ENCODE measurements at places on chromosomes 1 and 21.
A peak's percentile ranks its signal among the peaks of the same experiment; 100 is the strongest.

DNA sequence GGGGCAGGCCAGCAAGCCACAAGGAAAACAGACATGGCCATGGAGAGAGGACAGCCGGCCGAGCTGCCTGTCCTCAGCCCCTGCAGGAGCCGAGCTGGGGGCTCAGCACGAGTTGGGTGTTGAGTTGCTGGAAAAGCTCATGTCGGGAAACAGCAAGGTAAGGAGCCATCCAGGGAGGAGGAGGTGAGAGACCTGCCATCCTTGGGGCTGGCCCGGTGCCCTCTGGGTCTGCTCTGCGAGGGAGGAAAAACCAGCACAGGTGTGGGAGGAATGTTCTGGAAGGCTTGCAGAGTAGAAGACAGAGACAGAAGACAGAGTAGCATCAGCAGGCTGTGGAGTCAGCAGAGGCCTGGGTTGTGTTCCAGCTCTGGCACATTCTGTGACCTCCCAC, 548.8 kb downstream of the PTPRU start:
- no peak for DNase-seq

- no peak for DNase-seq
Measured at GRCh38 chr1:55720261-55720660, 505.1 kb upstream of the USP24 start.

DNA sequence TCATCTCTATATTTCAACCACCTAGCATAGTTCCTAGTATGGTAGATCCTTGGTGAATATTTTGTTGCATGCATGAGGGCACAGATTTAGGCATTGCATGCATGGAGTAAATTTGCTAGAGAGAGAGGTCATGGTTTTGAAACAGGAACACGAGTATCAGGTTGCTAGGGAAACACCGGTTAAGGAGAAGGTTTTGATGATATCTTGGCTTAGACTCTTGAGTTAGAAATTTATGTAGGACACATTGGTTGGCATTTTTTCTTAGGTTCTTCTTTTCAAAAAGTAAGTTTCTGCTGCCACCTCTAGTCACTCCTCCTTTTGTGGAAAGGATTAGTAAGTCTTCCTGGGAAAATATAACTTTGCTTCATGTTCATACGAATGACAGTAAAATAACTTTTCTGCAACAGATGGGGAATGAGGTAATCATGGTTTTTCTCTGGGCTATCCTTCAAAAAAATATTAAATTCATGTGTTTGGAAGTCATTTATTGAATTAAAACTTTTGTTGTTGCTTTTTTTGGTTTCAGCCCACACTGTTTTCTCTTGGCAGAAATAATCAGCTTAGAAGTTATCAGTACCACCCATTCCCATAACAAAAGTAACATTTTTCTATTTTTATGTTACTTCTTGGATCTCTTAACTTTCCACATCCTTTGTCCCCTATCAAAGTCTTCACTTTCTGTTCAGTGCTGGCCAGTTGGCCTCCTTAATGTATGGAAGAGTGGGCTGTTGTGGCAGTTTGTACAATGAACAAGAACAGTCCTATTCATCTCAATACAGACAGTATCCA, 97.3 kb downstream of the PLA2G4A start:
- no peak for DNase-seq

DNA sequence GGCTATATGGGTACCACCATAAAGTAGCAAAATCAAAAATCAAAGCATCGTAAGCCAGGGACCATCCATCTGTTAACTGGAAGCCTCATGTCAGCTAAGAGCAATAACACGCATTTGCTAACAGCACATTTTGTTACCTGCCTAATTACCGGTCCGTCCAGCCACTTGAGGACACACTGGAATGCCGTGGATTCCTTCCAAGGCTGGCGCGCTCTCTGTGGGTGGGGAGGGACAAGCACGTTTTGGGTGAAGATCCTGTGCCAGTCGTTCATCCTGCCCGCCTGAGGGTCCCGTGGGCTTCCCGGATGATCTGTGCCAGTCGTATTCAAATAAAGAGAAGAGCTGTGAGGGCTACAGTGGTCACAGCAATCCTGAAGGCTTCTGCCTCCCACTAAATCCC, 6.2 kb downstream of the NPHP4 start:
- DNase-seq = no peak

- no peak for DNase-seq
Measured at GRCh38 chr1:239930686-239931262, 160.9 kb upstream of the FMN2 start.

- no peak for DNase-seq
Measured at GRCh38 chr21:32599091-32599490, 13.1 kb downstream of the CFAP298 start.

DNA sequence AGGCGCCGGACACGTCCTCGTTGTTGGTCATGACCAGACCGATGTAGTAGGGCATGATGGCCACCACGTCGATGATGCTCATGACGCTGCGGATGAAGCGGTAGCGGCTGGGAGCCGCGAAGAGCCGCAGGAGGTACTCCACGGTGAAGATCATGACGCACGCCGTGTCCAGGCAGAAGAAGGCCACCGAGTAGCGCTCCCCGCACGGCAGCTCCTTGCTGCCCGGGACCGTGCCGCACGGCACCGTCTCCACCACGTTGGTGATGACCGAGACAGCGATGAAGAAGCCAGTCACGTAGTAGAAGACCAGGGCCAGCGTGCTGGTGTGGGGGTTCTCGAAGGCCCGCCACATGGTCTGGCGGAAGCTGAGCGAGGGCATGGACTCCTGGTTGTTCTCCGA, 7.6 kb downstream of the KCND3 start:
- DNase-seq = no peak

DNA sequence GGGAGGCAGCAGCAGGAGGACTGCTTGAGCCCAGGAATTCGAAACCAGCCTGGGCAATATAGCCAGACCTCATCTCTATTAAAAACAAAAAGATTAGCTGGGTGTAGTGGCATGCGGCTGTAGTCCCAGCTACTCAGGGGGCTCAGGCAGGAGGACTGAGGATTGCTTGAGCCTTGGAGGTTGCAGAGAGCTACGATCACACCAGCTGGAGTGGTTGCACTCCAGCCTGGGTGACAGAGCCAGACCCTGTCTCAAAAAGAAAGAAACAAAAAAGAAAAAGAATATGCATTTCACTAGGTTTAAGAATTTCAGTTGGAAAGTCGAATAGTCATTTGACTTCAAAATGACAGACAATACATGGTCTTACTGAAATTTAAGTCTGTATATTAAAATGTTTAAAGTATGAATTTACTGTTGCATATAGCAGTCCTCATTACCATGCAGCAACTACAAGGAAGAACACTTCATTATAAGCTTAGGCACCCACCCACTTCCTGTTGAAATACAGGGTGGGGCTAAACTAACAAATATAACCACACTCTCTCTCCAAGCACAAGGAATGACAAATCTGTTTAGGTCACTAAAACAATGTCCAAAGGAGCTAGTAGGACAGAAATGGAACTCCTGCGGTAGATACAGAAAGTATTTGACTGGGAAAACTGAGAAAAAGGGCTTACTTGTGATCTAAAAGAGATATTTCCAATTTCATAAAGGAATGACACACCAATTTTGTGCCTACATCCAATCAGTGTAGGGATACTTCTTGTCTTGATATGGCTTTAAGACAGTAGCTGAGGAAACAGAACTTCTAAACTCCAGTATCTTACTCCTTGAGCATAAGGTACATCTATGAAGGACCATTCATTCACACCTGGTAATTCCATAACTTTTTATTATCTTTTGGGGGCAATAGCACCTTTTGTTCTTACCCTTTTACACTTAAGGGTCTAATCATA, 44.1 kb downstream of the GPR3 start:
- peak; percentile 61 for DNase-seq

GRCh38 chr1:47883963-47884362, 113.2 kb downstream of the TRABD2B start:
- DNase-seq = no peak

DNA sequence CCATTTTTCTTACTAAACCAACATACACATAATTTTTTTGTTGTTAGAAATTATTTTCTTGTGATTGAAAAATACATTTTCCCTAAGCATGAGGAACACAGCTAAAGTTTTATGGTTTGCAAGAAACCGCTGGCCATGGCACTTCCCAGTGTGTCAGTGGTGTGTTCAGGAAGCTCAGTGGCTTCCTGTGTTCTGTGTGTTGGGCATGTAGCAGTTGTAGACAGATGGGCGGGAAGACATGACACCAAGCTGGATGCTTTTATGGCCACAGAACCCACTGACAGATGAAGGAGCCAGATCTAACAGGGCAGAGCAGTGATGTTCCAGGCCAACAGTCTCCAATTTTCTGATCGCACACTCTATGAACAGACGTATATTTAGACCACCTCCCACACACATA, 119.8 kb downstream of the GALNT2 start:
- DNase-seq = peak; percentile 21

GRCh38 chr1:83931658-83932253, 67.2 kb downstream of the TTLL7 start:
- peak; percentile 64 for DNase-seq

DNA sequence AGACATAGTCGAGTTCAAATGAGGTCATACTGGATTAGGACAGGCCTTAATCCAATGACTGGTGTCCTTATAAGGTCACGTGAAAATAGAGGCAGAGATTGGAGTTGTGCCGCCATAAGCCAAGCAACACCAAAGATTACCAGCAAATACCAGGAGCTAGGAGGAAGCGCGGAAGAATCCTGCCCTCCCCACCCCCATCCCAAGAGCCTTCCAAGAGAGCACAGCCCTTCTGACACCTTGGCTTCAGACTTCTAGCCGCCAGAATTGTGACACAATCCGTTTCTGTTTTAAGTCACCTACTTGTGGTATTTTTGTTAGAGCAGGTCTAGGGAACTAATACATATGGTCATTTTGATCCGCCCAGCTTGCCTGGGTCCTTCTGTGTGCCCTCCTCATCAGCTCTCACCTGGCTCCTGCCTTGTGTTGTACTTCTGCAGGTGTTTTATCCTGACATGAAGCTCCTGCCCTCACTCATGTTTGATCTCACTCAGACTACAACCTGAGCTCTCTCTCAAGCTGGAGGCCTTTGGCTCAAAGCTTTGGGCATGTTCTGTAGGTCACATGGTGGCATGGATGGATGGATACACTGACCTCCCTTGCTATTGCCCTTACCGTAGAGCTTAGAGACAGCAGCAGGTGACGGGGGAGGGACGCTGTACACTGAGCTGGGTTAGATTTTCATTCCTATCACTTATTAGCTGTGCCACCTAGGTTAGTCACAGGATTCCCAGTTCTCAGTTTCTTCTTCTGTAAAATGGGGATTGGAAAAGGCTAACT, 10.7 kb upstream of the NUAK2 start:
- DNase-seq = no peak

DNA sequence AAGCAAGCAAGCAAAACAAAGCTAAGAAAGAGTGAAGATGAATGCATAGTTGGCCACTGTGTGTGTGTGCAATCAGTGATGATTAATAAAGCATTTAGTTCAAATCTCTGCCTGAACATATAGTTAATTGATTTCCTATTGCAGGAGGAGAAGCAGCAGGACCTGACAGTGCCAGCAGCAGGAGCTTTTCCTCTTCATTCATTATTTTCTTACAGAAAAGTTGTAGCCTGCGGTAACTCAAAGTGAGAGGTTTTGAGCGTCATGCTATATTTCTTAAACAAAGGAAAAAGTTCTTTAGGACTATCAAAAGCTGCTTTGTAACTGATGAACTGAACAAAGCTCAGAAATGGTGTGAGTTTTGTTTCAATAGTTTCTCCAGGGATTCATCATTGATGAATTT, 379.9 kb downstream of the PTBP2 start:
- no peak for DNase-seq

GRCh38 chr21:44778094-44778493, 23.5 kb downstream of the UBE2G2 start:
- no peak for DNase-seq

DNA sequence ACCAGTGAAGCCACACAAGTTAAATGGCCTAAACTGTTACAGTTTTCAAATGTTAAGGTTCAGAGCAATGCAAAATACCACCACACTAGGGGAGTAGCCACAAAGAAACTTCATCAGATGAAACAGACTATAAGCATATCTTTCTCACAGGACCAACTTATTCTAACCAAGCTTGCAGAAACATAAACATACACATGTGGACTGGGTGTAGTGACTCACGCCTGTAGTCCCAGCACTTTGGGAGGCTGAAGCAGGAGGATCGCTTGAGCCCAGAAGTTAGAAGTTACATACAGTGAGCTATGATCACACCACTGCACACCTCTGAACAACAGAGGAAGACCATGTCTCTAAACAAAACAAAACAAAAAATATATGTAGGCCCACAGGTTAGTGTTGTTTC, 17.3 kb downstream of the WDR47 start:
- DNase-seq = no peak

GRCh38 chr1:10064416-10065343, 31.9 kb downstream of the UBE4B start:
- DNase-seq = no peak

- DNase-seq = no peak
Measured at GRCh38 chr1:25818569-25818968, 1.2 kb upstream of the MTFR1L start.

DNA sequence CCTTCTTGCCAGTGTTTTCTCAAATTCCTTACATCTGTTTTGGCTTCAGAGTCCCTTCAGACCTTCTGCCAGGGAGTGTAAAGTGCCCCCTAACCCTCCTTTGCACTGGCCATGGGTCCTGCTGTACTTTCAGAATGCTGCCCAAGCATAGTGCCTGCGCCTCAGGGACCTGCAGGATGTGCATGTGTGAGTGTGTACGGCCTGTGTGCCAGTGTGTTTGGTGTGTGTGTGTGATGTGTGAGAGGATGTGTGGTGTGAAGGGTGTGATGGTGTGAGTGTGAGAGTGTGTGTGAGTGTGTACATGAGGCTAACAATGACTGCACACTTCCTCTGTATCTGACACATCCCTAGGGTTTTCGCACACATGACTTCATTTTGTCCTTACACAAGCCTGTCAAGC, 265.8 kb upstream of the RAB4A start:
- DNase-seq = no peak

DNA sequence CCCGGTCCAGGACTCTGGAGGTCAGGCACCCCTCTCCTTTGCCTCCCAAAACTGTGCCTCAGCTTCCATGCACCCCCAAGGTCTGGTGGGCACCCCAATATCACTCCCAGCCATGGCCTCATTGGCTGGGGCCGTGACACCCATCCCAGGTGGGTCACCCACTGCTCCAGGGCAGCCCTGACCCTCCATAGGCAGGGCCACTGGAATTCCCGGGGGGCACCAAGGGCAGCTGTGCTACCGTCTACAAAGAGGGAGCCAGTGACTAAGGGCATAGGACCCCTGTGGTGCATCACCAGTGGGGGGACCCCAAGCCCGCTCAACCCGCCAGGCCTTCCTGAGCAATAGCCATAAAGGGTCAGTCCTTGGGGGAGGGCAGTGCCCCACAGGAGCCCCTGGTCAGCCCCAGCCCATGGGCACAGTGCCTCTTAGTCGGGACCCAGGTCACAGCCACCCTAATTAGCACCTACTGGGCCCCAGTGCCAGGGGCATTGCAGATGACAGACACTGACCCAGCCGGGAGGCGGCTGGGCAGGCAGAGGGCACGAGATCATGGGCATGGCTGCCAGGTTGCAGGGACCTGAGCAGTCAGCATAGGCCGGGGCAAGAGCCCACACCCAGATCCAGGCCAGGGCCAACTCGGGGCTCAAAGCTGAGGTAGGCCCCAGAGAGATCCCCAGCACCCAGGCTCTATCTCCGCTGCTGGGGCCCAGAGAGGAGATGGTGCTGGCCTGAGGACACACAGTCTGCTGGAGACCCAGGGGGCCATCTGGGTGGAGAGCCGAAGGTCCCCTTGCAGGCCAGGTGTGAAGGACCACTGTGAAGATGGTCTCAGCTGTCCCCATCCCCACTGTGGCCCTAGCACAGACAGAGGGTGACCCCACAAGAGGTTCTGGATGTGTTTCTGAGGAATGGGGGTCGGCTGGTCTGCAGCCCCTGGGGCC, 19.0 kb upstream of the ARF1 start:
- DNase-seq = no peak

GRCh38 chr1:50970509-50970887, 453 bp downstream of the CDKN2C start:
- DNase-seq = no peak

Data from CD4-positive, alpha-beta T cell treated with Interleukin-10 for 1 hour (primary cell).